GM12865 (cell line): ENCODE measurements at places on chromosomes 1 and 21.

DNA sequence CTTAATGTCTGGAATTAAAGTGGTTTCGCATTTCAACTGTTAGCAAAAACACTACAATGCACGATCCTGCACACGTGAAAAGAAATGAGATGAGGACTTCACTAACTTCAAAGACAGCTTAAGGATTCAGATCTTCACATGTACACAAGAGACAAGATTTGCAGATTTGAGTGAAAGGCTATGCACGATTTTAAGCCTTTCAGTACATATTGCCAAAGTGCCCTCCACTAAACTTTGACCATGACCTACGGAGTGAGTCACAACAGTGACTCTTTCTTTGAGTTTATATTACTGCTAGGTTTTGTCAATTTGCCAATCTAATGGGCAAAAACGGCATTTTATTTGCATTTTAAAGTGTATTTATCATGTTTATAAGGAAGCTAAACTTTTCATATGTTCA, 41.2 kb upstream of the CR1L start:
- no peak for DNase-seq

DNA sequence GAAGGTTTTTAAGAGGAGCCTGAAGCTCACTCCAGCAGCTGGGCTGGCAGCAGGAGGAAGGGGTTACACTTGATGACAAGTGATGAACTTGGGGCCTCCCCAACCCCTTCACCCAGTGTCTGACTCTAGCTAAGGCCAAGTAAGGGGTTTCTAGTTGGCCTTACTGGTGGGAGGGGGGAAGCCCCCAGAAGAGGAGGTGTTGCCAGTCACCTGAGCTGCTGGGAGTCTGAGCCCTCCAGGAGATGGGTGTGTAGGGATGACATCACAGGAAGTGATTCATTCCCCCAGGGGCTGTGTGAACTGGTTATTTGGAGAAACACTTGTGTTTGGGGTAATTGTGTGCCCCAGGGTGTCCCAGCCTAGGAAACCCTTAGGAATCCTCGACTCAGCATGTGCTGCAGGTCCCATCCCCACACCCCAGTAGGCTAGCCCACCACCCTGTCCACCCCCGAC, 3.1 kb downstream of the PADI1 start:
- DNase-seq = peak; percentile 60

DNA sequence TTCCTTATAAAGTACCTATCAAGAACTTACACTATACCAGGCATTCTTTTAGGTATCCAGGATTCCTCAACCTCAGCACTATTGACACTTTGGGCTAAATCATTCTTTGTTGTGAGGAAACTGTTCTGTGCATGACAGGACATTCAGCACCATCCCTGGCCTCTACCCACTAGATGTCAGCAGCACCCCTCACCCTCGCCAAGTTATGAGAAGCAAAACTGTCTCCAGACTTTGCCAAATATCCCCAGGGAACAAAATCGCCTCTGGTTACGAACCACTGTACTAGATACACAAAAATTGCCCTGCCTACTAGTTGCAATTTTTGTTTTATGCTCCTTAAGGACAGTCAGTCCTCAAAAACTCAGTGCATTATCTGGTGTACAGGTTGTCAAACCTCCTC, 35.7 kb downstream of the PALMD start:
- DNase-seq = no peak

DNA sequence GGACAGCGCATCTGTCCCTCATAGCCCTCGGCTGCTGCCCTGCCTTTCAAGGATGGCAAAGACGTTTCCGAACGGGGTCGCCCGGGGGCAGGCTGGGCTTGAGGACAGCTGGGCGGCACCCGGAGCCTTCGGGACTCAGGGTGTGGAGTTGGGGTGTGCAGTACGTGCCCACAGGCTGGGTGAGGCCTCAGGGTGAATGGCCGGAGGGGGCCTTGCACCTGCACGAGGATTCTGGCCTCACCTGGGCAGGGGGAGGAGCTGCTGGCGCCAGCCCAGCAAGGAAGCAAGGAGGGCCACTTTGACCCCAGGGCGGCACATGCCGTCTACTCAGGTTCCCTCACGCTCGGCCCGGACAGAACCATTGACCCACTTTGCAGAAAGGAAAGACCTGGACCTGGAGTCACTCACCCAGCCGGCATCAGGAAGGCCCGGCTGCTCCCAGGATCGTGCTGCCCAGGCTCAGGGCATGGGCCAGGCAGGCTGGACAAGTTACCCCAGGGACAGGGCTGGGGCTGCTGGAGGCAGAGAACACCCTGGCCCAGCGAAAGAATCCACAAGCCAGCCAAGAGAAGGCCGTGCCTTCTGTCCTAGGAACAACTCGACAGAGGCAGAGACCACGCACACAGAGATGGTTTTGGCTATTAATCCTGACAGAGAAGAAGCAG, 65.1 kb upstream of the TTC34 start:
- no peak for DNase-seq

DNA sequence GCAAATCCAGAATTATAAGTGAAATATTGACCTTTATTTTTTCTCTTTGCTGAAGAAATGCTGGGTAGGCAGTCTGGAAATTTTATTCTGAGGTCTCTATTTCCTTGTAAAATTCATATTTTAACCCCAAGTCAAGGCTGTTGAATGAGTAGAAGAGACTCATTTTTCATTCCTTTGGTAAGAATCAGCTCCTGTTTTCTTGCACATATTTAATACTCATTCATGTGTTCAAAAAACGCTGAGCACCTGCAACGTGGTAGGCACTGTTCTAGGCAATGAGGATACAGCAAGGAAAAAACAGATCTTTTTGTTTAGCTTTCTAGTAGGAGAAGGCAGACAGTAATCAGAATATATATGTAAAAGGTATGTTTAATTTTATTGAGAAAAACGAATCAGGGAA, 1.5 kb downstream of the PRKAA2 start:
- DNase-seq = no peak

- no peak for DNase-seq
Measured at GRCh38 chr1:204261746-204262505, 48.1 kb upstream of the GOLT1A start.

GRCh38 chr1:21439721-21440629, at the start of gene NBPF3:
NBPF3 (plus strand) TSS chr1:21440137; CDS start chr1:21445087, 4,950 bp downstream.
- peak; percentile 87 for DNase-seq

DNA sequence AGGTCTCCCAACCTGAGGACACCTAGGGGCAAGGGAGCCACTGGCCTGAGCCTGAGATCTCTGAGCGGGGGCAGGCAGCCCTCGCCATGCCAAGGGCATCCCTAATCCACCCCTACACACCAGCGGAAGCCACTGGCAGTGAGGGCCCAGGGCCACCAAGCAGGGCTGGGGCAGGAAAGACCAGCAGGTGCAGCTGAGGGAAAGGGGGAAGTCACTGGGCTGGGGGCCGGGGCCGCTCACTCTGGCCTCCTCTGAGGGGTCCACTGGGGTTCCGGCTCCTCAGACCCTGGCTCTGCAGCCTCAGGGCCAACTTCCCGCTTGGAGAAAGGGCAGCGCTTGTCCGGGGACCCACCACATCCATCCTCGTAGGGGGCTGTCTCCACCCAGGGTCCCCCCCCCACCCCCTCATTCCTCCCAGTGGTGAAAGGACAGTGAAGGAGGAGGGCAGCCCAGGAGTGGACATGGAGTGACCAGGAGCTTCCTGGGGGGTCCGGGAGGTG, 42.5 kb upstream of the ACTRT2 start:
- no peak for DNase-seq

DNA sequence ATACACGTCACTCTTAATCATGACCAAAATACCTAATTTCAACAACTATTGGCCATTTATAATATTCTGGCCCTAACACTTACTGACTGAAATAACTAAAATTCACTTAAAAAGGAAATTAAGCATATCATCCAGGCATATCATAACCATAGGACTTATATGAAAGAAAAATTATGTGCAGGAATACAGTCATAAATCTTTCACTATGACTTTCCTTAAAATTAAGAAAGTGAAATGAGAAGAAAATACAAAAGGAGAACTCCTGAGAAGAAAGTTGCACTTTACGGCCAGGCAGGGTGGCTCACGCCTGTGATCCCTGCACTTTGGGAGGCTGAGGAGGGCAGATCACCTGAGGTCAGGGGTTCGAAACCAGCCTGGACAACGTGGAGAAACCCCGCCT, 9.4 kb downstream of the ZZZ3 start:
- DNase-seq = no peak

DNA sequence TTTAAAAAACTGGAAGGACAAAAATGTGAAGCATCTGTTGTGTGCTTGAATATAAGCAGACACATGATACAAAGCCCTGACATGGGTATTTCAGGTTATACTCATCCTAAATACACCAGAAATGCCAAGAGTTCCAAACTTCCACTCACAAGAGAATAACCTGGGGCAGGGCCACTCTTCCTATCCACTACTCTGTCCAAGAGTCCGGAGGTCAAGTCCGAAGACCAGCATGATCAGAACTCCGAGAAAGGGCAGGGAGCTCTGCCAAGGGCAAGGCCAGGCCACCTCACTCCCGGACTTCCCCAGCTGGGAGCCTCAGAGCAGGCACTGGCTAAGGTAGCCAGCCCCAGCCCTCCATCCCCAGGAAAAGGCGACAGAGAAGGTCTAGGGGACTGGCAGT, 37.5 kb downstream of the HLCS start:
- DNase-seq = no peak
